Central memory CD8-positive, alpha-beta T cell (primary cell): ENCODE measurements at places on chromosomes 5 and 9.

- no peak for DNase-seq
Measured at GRCh38 chr5:155844542-155844941, 482.4 kb upstream of the SGCD start.

DNA sequence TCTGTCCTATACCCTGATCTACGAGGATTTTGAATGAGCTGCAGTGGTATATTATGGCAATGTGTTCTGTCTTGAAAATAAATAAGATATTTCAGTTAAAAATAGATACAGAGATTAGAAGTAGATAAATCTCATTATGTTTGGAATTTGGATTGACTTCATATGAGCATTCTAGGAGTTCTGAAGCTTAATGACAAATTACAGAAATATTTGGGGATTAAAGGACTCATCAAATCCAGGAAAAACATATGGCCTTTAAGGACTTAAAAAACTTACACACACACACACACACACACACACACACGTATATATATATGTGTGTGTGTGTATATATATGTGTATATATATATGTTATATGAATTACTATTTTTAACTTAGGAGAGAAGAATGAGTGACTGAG is 446.9 kb upstream of the CD180 start:
- DNase-seq = no peak

GRCh38 chr5:155587458-155587857 is 573.9 kb downstream of the KIF4B start:
- no peak for DNase-seq

- no peak for DNase-seq
Measured at GRCh38 chr9:133886563-133887501, 105.3 kb downstream of the VAV2 start.

DNA sequence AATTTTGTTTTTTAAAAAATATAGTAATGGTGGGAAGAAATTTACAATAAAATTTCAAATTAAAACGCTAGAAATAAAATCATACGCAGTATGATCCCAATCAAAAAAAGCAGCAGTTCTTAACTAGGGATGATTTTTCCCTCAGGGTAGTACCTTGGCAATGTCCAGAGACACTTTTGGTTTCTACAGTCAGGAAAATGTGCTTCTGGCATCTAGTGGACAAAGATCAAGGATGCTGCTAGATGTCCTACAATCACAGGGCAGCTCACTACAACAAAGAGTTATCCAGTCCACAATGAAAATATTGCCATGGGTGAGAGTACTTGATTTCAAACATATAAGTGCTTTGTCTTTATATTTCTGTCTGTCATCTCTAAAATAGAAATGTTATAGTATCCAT is 400.2 kb upstream of the SGCD start:
- no peak for DNase-seq

GRCh38 chr9:27438522-27438921 is 85.6 kb upstream of the IFNK start:
- DNase-seq = no peak

DNA sequence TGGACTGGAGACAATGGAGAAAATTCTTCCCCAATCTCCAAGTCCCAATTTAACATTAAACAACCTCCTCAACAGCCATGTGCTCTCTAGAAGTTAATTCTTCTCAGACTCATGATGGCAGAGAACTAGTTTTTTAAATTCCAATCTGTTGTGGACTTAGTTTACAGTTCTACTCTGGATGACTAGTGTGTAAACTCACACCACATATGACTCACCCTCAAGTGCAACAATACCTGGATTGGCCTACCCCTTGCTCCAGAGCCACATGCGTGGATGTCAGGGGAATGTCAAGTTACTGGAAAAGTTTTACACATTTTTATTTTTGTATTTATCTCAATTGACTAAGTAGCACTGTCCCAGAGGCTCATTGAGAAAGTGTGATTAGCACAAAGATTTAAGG is 136.0 kb upstream of the EFNA5 start:
- no peak for DNase-seq

- no peak for DNase-seq
Measured at GRCh38 chr9:93059011-93059714, 662 bp downstream of the SUSD3 start.

DNA sequence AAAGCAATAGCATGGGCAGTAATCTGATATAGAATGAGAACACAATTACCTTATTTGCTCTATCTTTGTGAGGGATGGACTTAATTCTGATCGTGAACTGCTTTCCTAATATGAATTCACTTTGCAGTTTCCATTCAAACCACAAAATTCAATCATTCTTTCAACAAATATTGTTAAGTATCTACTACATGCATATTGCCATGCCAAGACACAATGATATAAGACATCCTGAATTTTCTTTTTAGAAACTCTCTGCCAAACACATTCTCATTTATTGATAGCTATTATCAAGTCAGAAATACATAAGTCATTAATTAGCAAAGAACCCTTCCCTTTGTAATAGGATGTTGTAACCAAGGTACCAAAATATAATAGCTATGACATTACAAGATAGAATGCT is 121.6 kb upstream of the TARS1 start:
- no peak for DNase-seq

GRCh38 chr9:36517131-36517530 is 55.6 kb upstream of the MELK start:
- DNase-seq = no peak

DNA sequence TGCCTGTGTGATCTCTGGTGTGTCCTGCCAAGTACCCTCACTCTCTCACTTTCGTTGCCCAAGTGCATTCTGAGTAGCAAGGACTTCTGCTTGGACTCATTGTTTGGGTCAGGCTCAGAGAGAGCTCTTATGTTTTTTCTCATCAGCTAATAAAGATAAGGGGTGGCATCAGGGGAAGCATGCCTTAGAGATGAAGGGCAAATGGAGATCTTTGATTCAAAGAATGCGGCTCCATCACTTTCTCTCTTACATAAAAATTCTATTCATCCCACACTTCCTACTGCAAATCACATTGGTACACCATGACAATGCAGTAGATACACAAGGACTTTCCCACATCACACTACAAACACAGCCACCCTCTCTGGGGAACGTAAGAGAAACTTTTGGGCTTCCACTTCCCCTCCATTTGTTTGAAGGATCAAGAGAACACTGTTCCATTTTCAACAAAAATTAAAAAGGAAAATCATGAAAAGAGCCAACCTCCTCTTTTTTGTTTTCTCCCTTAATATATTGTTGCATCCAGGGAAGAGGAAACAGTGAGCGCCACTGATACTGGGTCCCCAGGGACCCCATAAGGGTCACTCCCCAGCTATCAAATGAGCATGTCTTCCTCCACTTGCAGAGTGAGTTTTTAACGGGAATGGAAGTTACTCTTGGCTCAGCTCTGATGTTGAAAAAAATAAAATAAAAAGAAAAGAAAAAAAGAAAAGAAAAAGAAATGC is 73.0 kb downstream of the ZNF366 start:
- no peak for DNase-seq

DNA sequence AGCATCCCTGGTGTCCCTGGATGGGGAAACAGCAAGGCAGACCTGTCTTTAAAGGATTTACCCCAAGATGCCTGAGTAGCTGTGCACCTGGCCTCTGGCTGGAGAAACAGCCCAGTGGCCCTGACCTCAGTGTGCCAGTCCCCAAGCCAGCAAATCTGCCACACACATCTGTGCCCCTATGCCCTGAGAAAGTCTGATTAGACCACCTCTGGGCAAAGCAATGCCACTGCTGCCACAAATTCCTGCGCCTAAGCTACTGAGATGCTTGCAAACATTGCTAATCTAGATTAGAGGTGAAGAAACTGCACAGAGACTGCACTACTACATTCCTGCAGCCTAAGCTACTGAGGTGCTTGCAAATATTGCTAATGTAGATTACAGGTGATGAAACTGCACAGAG is 269.6 kb downstream of the CEMIP2 start:
- DNase-seq = no peak

DNA sequence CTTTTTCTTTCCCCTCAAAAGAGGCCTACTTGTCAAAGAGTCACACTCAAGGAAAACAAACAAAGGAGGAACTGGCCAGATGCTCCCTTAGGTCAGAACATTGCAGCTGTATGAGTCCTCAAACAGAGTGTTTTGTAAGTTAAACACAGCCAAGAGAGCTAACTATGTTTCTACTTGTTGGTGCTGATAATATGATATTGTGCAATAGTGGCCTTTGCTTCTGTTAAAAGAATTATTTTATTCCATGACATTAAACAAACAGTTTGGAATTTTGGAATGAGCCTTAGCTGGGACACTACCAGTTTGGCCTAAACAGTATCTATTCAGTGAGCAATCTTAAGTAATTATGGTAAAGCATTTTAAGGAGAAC is 56.0 kb upstream of the TPD52L3 start:
- DNase-seq = no peak

DNA sequence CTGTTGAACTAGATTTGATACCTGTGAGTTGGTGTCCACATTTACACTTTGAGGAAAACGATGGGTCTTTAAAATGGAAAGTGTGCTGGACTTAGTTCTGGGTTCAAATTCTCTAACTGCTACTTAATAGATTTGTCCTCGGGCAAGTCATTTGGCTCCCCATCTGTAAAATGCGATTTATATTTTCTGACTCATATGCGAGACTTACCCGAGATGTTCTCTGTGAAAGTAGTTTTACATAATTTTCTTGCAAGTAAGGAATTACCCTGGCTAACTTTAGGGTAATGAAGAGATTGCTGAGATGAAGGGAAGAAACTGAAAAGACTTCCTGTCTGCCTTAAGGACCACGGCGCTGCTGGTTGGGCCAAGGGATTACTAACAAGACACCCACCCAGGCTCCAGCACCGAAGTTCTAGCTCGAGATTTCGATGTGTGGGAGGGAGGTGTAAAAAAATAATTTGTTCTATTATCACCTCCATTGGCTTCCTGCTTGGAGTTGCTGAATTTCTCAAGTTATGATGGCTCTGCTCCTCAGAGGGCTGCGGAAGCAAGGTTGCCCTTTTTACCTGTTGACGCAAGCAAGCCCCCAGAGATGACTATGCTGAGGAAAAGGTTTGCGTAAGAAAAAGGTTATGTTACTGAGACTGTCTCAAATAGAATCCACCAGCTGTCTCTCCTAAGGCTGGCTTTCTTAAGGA is 24.1 kb downstream of the PCSK1 start:
- DNase-seq = no peak

- no peak for DNase-seq
Measured at GRCh38 chr5:88033191-88033590, 235.5 kb downstream of the TMEM161B start.

DNA sequence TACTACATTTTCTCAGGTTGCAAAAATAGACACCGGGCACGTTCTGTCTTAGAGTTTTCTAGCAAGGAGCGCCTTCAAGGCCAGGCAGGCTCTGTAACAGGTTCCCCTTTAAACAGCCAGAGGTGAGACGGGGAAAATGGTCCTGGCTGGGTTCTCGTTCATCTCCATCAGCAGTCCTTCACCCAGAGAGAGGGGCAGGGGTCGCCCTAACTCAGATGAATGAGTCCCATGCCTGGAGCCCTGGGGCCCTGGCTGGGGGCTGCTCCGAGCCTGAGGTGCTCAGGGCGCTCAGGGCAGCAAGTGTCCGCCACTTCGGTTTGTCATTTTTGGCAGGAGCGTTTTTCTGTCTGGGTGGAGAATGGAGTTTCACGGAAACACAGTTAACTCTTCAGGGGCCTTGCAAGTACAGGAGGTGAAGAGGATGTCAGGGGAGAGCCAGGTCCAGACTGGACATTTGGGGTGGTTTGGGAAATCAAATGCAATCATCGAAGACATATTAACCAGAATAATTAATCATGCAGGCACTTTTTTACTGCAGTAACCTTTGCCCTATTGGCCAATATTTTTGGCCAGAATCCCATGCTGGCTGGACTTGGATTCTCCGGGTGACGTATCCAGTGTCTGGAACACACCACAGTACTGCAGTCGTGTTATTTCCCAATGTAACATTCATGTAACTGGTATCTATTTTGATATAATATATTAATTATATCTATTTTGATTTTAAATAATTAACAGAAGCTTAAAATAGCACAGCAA is 2.9 kb downstream of the NTNG2 start:
- no peak for DNase-seq

GRCh38 chr5:175531361-175531760 is 53.0 kb downstream of the SFXN1 start:
- DNase-seq = no peak

DNA sequence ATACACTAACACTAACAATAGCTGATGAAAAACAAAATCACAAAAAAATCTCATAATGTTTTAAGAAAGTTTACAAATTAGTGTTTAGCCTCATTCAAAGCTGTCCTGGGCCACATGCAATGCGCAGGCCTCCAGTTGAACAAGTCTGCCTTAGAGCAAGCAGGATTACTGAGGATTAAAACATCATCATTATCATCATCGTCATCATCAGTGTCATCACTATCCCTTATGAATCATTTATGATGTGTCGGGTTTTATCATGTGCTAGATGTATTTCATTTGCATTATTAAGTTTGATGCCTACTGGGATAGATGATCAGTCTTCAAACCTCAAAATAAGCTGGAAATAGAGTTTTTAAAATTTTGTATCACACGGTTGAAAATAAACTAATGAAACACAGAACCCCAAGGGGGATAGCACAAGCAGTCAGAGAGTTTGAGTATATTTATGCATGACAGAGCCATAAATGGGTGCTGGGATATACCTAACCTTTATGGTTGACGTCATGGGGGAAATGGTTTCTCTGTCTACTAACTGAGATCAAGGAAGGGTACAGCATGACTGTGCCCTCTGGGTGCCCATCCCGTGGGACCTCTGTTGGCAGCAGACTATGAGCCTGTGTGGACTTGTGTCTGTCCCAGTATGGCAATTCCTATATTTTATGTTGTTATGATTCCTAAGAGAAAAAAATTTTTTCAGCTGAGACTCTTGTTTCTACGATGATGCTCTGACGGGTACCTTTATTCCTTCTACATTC is 150.3 kb upstream of the ADRA1B start:
- no peak for DNase-seq
